ENCODE measurements at places on chromosomes 4 and X. TPM values are rescaled to one million over a fixed set of nuclear protein-coding genes. Genes with fewer than 3 reads are reported as not detected.
A peak's percentile ranks its signal among the peaks of the same experiment; 100 is the strongest.

- peak overlapping the region; percentile 70 for H3K27ac ChIP-seq
- peak; percentile 26 for DNase-seq
- H3K4me1 ChIP-seq: peaks cover 4% of the 10 kb centered on the region
- no peak overlapping the region for H3K4me3 ChIP-seq
- no peaks in the 10 kb centered on the region for H3K36me3 ChIP-seq
- no peaks in the 10 kb centered on the region for H3K27me3 ChIP-seq
Observed at GRCh38 chr4:174260099-174260498, 23.4 kb downstream of the FBXO8 start.

DNA sequence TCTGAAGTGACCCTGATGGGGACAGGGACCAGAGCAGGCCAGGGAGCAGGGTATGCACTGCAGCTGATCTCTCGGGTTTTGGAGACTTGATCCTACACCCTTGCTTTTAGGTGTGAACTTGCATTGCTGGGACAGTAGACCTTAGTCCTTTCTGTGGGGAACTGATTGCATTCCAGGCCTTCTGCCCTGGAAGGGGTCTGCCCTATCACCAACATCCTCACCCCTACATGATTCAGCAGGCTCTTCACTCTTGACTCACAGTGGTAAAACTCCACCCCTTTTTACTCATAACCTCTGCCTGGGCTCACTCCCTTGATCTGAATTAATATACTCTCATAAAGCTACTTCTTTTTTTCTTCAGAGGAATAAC is 6.6 kb upstream of the DDX60L start:
- H3K27ac ChIP-seq: no peak overlapping the region
- DNase-seq: peak; percentile 26
- no peaks in the 10 kb centered on the region for H3K27me3 ChIP-seq
- H3K36me3 ChIP-seq: no peaks in the 10 kb centered on the region
- H3K4me3 ChIP-seq: no peak overlapping the region
- H3K4me1 ChIP-seq: no peaks in the 10 kb centered on the region

DNA sequence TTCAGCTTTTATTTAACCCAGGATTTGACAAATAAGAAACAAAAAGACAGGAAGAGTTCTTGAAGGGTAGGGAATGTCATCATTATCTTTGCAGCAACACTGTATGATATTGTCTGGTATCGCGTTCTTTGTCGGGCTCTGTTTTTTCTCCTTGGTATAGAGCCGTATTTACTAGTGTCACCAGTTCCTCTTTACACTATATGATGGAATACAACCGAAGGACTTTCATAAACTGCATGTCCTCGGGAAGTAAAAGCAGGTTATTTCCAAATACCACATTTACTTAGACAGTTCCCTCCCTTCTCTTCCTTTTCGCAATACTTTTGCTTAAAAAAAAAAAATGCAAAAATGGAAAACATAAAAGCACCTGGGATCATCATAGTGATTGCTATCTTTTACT is 96.6 kb upstream of the IL13RA1 start:
- H3K4me3 ChIP-seq: no peak overlapping the region
- H3K4me1 ChIP-seq: no peaks in the 10 kb centered on the region
- no peak for DNase-seq
- H3K36me3 ChIP-seq: no peaks in the 10 kb centered on the region
- no peak overlapping the region for H3K27ac ChIP-seq
- no peaks in the 10 kb centered on the region for H3K27me3 ChIP-seq

- H3K4me1 ChIP-seq: no peaks in the 10 kb centered on the region
- no peak for DNase-seq
- no peaks in the 10 kb centered on the region for H3K27me3 ChIP-seq
- no peaks in the 10 kb centered on the region for H3K36me3 ChIP-seq
Observed at GRCh38 chr4:127055357-127055756, 577.4 kb upstream of the INTU start.

DNA sequence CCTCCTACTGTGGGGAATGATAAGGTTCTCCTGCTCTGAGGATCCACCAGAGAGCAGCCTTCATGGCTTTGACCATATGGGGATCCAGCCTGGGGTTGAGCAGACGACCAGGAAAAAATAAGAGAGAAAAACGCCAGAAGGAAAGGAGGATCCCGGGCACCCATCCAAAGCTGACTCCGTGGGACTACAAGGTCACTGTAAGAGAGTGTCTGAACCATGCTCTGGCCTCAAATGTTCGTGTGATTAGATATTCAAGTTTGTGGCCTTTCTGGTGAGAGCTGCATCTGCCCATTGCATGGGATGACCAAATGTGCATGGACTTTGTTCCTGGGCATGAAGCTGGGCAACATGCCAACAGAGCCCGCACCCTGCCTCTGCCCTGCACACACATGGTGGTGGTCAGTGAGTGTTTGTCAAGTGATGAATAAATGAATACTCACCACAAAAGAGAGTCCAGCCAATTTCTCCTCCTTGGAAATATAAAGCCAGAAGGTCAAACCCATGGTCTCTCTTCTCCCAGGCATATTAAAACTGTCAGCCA is 346.0 kb upstream of the GATB start:
- DNase-seq: no peak
- H3K27me3 ChIP-seq: no peaks in the 10 kb centered on the region
- no peak overlapping the region for H3K4me3 ChIP-seq
- peak overlapping the region; percentile 56 for H3K27ac ChIP-seq
- H3K4me1 ChIP-seq: peaks cover 22% of the 10 kb centered on the region

GRCh38 chrX:129553619-129554288 is 13.7 kb downstream of the OCRL start:
- no peaks in the 10 kb centered on the region for H3K27me3 ChIP-seq
- H3K4me1 ChIP-seq: no peaks in the 10 kb centered on the region
- H3K27ac ChIP-seq: no peak overlapping the region
- H3K36me3 ChIP-seq: no peaks in the 10 kb centered on the region
- no peak for DNase-seq

GRCh38 chr4:47251348-47252135 is 212.0 kb downstream of the COMMD8 start:
- no peaks in the 10 kb centered on the region for H3K4me1 ChIP-seq
- H3K27me3 ChIP-seq: no peaks in the 10 kb centered on the region
- H3K36me3 ChIP-seq: no peaks in the 10 kb centered on the region
- H3K4me3 ChIP-seq: no peak overlapping the region

GRCh38 chr4:176276710-176277109 is 7.7 kb upstream of the ASB5 start:
- no peak overlapping the region for H3K27ac ChIP-seq
- DNase-seq: no peak
- H3K27me3 ChIP-seq: no peaks in the 10 kb centered on the region
- H3K4me3 ChIP-seq: no peak overlapping the region

GRCh38 chr4:108058685-108059440 is 69.2 kb downstream of the HADH start:
- DNase-seq: peak; percentile 61
- no peaks in the 10 kb centered on the region for H3K27me3 ChIP-seq
- H3K36me3 ChIP-seq: no peaks in the 10 kb centered on the region
- H3K27ac ChIP-seq: peak overlapping the region; percentile 64

- no peak for DNase-seq
- H3K27me3 ChIP-seq: no peaks in the 10 kb centered on the region
- H3K4me1 ChIP-seq: no peaks in the 10 kb centered on the region
- no peaks in the 10 kb centered on the region for H3K36me3 ChIP-seq
- peak overlapping the region; percentile 28 for H3K27ac ChIP-seq
Observed at GRCh38 chr4:31272331-31273061, 552.3 kb downstream of the PCDH7 start.

DNA sequence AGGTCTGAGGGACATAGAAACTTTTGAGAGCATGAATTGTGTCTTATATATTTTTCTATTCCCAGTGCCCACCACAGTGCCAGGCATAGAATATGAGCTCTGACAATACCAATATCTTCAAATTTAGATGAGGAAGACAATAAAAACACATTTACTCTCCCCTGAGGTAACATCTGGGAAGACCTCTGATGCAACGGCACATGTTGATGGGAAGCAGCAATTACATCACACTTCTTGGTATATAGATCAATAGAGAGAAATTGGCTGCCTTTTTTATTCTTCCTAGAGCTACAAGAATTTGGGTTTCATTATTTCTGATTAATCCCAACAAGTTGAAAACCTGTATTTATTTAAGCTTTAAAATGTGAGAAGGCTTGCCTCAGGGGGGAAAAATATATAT is 67.4 kb upstream of the SMAD1 start:
- no peak overlapping the region for H3K4me3 ChIP-seq
- DNase-seq: no peak
- H3K4me1 ChIP-seq: no peaks in the 10 kb centered on the region
- H3K27ac ChIP-seq: no peak overlapping the region

DNA sequence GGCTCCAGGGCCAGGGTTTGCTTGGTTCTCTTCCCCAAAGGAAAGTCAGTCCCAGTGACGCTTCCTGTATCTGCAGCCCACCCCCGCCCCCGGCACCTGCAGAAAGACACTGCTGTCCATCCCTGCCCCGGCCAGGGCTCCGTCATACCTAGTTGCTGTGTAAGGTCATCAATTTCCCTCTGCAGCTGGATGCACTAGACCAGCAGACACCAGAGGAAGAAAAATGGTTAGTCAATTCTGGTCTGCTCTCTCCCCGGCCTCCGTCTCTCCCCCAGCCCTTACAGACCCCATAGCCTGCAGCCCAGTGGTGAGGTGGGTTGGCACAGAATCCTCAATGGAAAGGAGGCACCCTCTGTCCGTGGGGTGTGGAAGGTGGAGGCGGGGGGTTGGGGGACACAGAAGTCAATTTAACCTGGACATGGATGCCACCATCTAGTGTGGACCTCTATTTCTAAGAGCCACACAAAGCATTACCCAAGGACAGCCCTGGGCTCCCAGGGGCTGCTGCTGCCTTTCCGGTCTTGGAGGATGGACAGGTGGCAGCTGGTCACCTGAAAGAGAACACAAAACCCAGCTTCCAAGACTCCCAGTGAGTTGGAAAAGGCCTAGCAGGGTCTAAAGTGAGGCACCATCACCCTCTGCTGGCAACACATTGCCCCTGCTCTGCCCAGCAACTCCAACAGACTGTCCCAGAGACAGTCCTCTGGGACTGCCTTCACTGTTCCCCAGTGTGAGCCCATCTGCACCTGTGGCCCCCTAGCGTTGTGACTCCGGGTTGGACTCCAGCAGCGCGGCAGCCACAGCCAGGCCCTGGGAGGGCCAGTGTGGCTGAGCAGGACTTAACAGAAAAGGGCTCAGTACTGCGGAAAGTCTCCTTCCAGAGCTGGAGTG is 40.2 kb upstream of the NHSL2 start:
- H3K36me3 ChIP-seq: no peaks in the 10 kb centered on the region
- no peak overlapping the region for H3K27ac ChIP-seq
- no peaks in the 10 kb centered on the region for H3K27me3 ChIP-seq
- no peak overlapping the region for H3K4me3 ChIP-seq
- no peaks in the 10 kb centered on the region for H3K4me1 ChIP-seq

- no peaks in the 10 kb centered on the region for H3K27me3 ChIP-seq
- H3K36me3 ChIP-seq: no peaks in the 10 kb centered on the region
- no peak for DNase-seq
- H3K4me3 ChIP-seq: no peak overlapping the region
- H3K27ac ChIP-seq: no peak overlapping the region
- H3K4me1 ChIP-seq: peaks cover 13% of the 10 kb centered on the region
Observed at GRCh38 chr4:72938516-72938915, 131.0 kb downstream of the COX18 start.

RBMXL3 gene
- not detected for total RNA-seq

MED12 gene
- total RNA-seq: 32.7 TPM

CXCL13 gene
- total RNA-seq: 0.23 TPM

XAGE2 gene
- 0.77 TPM for total RNA-seq

TMPRSS11F gene
- total RNA-seq: 0.07 TPM

CCDC149 gene
- total RNA-seq: 13.3 TPM

KLHL4 gene
- total RNA-seq: 2.8 TPM

EPGN gene
- 1.2 TPM for total RNA-seq

NUDT10 gene
- 5.3 TPM for total RNA-seq

TDO2 gene
- total RNA-seq: 253 TPM

CLCN5 gene
- 50.6 TPM for total RNA-seq

ABCB7 gene
- 42.2 TPM for total RNA-seq

GAGE12E gene
- not detected for total RNA-seq

SMIM10L2A gene
- total RNA-seq: 7.0 TPM

WDR17 gene
- 1.1 TPM for total RNA-seq

ZNF674 gene
- 3.3 TPM for total RNA-seq

SOX3 gene
- total RNA-seq: not detected

All from hepatocyte (in vitro differentiated cells).